Naive B cell (primary cell): ENCODE measurements at places on chromosomes 3 and 15. TPM values are rescaled to one million over a fixed set of nuclear protein-coding genes. Genes with fewer than 3 reads are reported as not detected.

DNA sequence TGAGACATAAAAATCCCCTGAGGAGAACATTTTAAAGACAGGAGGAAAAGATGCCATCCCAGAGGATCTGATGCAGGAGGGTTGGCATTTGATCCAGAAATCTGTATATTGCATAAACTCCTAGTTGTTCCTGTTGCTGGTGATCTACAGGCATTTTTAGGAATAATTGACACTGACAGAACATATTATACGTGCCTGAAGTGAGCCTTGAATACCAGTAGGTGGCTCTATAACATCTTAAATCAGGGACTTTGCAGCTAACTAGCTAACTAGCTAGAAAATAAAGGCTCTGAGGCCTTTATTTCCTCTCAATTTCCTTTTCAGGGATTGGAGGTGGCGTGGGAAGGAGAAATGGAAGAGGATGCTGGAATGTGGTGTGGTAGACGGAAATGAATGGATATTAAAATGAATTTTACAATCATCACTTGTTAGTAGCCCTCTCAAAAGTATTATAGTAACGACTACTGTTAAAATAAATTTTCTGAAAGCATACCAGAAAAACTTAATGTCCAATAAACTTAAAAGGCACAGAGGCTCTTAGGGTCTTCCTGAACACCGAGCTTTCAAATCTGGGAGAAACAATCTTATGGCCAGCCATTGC, 73.8 kb upstream of the ZBED2 start:
- H3K4me3 ChIP-seq = no peak overlapping the region
- peaks cover 20% of the 10 kb centered on the region for H3K4me1 ChIP-seq
- no peaks in the 10 kb centered on the region for H3K36me3 ChIP-seq
- peak; percentile 53 for DNase-seq
- H3K27ac ChIP-seq = no peak overlapping the region
- H3K27me3 ChIP-seq = no peaks in the 10 kb centered on the region

DNA sequence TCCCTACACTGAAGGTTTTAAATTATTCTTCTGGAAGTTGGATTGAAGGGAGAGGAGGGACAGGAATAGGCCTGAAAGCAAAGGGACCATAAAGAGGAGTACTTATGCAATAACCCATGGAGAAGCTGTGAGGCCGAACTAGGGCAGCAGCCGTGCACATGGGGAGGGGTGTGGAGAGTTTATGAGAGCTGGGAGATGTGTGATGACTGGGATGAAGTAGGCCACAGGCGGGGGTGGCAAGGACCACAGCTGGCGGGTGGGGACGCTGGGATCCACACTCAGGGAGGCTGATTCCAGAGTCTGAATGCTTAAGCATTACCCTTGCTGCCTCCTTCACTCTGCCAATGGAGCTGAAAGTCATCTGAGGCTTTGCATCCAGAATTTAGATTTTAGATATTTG, 123.8 kb downstream of the ARNT2 start:
- DNase-seq = no peak
- no peaks in the 10 kb centered on the region for H3K36me3 ChIP-seq
- no peak overlapping the region for H3K27ac ChIP-seq
- H3K4me1 ChIP-seq = no peaks in the 10 kb centered on the region

DNA sequence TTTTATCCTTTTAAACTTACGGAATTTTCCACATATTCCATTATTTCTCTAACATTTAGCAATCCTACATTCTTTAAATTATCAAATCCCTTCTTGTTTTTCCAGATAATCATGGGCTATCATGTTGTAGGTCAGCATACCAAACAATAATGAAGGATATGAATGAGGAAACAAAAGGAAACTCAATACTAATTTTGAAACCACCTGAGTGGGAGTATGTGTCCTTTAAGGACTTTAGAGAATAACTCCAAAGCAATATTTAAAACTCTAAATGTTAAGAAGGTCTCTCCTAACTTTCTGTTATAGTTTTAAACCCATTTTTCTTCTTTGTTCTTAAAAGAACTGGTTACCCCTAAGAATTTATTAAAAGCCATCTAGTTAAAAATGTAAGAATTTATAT, 43.0 kb downstream of the TP53BP1 start:
- H3K27ac ChIP-seq = no peak overlapping the region
- H3K4me1 ChIP-seq = peaks cover 4% of the 10 kb centered on the region
- H3K36me3 ChIP-seq = peaks cover 3% of the 10 kb centered on the region
- DNase-seq = no peak
- H3K4me3 ChIP-seq = no peak overlapping the region
- H3K27me3 ChIP-seq = no peaks in the 10 kb centered on the region

Gene ST3GAL6
- polyA plus RNA-seq = 0.18 TPM

- no peak for DNase-seq
- H3K4me3 ChIP-seq = peak overlapping the region; percentile 35
- H3K27me3 ChIP-seq = peaks cover 7% of the 10 kb centered on the region
- no peak overlapping the region for H3K27ac ChIP-seq
- H3K36me3 ChIP-seq = no peaks in the 10 kb centered on the region
Measured at GRCh38 chr15:66698971-66699370, 3.1 kb upstream of the SMAD6 start.

Gene ZNF501
- 1.4 TPM for polyA plus RNA-seq

GRCh38 chr3:113630956-113631542, 65.4 kb downstream of the USF3 start:
- H3K27me3 ChIP-seq = no peaks in the 10 kb centered on the region
- DNase-seq = no peak
- H3K4me3 ChIP-seq = no peak overlapping the region
- peaks cover 58% of the 10 kb centered on the region for H3K4me1 ChIP-seq
- peak overlapping the region; percentile 92 for H3K27ac ChIP-seq

DNA sequence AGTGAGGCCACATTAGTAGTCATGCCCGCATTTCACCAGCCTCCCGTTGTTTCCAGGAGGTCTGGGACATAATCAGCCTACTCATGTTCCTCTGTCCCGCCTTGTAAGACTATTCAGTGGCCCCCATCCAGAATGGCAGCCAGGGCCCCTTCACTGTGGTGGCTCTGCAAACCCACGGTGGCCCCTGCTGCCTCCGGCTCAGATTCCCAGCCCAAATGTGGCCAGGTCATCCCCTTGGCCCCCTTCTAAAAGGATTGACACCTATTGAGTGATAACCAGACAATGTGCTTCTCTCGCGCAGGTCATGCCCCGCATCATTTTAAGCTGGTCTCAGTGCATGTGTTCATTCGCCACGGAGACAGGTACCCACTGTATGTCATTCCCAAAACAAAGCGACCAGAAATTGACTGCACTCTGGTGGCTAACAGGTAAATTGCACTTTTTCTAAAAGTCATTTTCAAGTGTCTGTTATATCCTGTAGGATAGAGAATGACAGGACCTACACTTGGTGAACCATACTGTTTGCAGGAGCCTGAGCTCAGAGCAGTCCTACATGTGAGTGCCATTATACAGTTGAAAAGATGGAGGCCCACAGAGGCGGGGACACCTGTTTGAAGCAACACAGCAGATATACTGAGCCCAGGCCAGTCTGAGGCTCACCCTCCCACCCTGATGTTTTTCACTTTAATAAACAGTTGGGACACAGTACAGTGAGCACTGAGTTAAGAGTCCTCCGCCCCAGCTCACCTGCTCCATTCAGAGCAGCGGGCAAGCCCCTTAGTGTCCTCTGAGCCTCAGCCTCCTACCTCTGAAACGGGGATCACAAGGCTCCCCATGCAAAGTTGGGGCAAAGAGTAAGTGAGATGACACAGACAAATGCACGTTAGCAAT, 47.7 kb downstream of the PXYLP1 start:
- H3K27me3 ChIP-seq = no peaks in the 10 kb centered on the region
- no peak overlapping the region for H3K27ac ChIP-seq
- no peak for DNase-seq
- no peaks in the 10 kb centered on the region for H3K36me3 ChIP-seq
- no peaks in the 10 kb centered on the region for H3K4me1 ChIP-seq
- H3K4me3 ChIP-seq = no peak overlapping the region

Gene MESP2
- not detected for polyA plus RNA-seq

Gene CHRNA7
- polyA plus RNA-seq = not detected

- no peak for DNase-seq
- no peaks in the 10 kb centered on the region for H3K27me3 ChIP-seq
- no peak overlapping the region for H3K4me3 ChIP-seq
- no peak overlapping the region for H3K27ac ChIP-seq
- H3K36me3 ChIP-seq = no peaks in the 10 kb centered on the region
Measured at GRCh38 chr3:194596906-194597305, 36.3 kb downstream of the TMEM44 start.

GRCh38 chr15:88605189-88606069, 15.7 kb upstream of the AEN start:
- H3K36me3 ChIP-seq = peaks cover 10% of the 10 kb centered on the region
- H3K4me3 ChIP-seq = peak overlapping the region; percentile 81
- peaks cover 19% of the 10 kb centered on the region for H3K4me1 ChIP-seq
- peak; percentile 42 for DNase-seq

Gene SERINC4
- 2.6 TPM for polyA plus RNA-seq

DNA sequence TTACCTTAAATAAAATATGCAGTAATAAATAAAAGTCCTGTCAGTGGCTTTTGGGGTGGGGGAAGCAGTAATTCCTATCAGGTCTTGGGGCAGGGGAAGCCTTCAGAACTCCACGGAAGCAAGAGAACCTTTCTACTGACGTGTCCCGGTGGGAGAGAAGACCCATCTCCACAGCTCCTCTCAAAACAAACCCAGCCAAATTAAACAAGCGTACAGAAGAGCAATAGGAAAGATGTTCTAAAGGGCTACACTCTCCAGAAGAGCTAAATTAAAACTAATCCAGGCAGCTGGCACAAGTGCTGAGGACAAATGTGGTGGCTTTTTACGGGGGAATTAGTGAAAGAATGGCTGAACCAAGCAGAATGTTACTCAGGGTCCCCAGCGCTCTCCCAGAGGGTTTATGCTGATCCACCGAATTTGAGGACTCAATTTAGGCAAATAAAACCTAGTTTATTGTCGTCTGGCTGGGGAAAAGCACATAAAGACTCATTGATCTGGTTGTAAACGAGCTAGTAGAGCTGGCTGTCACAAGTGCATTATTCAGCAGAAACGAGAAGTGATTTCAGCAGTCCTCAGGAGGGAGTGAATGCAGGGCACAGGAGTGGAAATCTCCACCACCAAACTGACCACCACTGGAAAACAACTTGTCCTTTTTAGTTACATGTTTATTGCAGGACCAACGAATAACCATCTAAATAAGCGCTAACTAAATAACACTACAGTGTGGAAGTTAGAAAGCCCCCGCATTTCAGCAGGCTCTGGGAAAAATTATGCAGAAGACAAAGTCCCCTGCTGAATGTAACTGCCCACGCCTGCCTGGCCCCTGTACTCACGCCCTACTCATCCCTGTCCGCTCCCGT, 13.5 kb downstream of the BFSP2 start:
- DNase-seq = no peak
- H3K36me3 ChIP-seq = no peaks in the 10 kb centered on the region
- peaks cover 2% of the 10 kb centered on the region for H3K4me1 ChIP-seq

Gene SLC24A1
- 3.2 TPM for polyA plus RNA-seq

DNA sequence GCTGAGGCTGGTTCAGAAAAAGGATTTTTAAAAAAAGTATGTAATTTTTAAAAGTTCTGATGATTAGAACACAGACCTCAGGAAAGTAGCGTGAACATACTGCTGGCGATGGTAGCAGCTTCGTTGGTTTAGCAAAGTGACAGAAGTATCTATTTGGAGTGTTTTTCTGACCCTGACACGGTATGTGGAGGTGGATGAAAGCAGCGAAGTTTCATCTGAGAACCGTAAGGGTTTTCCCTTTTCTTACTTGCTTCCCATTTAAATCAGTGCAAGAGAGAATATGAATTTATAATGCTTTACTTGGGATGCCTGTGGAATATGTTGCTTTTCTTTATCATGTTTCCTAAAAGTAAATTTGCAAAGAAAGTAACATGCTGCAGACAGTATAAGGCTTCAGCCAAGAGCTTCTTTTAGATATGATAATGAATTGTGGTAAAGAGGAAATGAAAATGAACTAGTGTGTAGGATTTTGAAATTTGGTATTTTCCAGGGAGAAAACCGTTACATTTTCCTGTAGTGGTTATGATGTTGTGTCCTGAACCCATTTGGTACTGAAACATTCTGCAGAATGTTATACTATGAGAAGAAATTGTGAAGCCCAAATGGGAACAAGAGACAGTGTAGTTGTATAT, 3.9 kb downstream of the CHST2 start:
- peaks cover 37% of the 10 kb centered on the region for H3K4me1 ChIP-seq
- no peaks in the 10 kb centered on the region for H3K27me3 ChIP-seq
- H3K27ac ChIP-seq = peak overlapping the region; percentile 54
- DNase-seq = peak; percentile 12
- peak overlapping the region; percentile 70 for H3K4me3 ChIP-seq
- H3K36me3 ChIP-seq = no peaks in the 10 kb centered on the region

Gene SLC35G2
- polyA plus RNA-seq = not detected

DNA sequence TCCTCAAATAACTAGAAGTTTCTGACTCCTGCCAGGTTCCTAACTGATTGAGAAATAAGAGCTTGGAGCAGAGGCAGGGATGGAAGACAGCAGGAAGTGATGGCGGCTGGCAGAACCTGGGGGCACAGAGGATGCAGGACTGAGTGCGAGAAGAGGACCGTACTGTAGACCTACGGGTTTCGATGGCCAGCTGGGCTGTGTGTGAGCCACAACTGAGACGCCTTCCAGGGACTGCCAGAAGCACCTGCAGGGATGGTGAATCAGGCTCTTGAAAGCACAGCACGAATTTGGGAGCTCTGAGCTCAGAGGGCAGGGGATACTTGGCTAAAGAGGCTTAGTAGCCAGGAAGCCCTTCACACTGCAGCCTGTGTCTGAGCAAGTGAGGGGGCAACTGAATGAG, 165.6 kb downstream of the ABHD5 start:
- DNase-seq = no peak
- H3K27ac ChIP-seq = no peak overlapping the region
- peaks cover 7% of the 10 kb centered on the region for H3K4me1 ChIP-seq
- no peak overlapping the region for H3K4me3 ChIP-seq
- peaks cover 91% of the 10 kb centered on the region for H3K27me3 ChIP-seq

Gene ATP13A5
- not detected for polyA plus RNA-seq

DNA sequence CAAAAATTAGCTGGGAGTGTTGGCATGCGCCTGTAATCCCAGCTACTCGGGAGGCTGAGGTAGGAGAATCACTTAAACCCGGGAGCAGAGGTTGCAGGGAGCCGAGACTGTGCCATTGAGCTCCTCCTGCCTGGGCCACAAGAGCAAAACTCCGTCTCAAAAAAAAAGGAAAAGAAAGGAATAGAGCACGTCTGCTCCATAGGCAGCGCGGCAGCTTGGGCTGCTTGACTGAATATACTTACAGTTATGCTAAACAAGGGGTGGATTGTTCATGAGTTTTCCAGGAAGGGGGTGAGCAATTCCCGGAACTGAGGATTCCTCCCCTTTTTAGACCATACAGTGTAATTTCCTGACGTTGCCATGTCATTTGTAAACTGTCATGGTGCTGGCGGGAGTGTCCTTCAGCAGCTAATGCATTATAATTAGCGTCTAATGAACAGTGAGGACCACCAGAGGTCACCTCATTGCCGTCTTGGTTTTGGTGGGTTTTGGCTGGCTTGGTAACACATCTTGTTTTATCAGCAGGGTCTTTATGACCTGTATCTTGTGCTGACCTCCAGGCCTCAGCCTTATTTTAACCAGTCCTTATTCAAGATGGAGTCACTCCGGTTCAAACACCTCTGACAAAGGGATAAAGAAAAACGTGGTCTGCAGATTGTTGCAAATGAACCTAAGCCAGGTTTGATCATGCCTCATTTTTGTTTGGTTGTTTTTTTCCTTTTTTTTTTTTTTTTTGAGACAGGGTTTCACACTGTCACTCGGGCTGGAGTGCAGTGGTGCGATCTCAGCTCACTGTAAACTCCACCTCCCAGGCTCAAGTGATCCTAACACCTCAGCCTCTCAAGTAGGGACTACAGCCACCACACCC, 24.9 kb upstream of the SENP5 start:
- H3K27ac ChIP-seq = no peak overlapping the region
- DNase-seq = no peak
- no peaks in the 10 kb centered on the region for H3K4me1 ChIP-seq
- no peaks in the 10 kb centered on the region for H3K36me3 ChIP-seq
- H3K27me3 ChIP-seq = no peaks in the 10 kb centered on the region
